Endodermal cell (in vitro differentiated cells): ENCODE measurements at places on chromosomes 3 and 15.
A peak's percentile ranks its signal among the peaks of the same experiment; 100 is the strongest.

DNA sequence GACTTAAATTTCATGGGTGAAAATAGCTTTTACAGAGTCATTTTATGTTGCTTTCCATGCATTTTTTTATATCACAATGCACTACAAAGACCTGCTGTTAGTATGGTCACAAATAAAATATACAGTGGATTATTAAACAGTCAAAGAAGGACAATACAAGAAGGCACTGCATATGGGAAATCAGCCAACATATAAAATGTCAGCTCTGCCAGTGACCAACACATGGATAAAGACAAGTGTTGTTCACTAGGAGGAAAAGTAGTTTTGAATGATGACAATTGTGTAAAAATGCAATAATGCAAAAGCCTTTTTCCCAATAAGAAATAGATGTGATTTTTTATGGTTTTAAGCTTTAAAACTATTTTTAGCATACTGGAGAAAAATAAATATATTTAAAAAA lies 425.3 kb upstream of the CBLB start:
- no peak for DNase-seq

GRCh38 chr15:40266828-40267304 lies 16.0 kb downstream of the ANKRD63 start:
- no peak for DNase-seq

DNA sequence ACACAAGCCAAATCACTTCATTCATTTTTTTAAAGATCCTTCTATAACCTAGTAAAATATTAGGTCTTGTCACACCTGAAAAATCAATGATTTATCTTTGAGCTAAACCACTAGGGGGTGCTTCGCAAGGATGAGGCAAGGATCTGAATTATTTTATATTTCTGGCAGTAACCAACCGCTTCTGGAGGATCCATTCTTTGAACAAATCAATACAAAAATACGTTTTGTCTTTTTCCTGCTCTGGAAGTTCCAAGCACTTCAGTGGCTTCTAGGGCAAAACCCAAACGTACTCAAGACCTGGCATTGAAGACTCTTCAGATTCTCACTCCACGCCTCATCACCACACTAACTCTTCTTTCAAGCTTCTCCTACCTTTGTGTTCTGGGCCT lies 486 bp downstream of the LSG1 start:
- no peak for DNase-seq

DNA sequence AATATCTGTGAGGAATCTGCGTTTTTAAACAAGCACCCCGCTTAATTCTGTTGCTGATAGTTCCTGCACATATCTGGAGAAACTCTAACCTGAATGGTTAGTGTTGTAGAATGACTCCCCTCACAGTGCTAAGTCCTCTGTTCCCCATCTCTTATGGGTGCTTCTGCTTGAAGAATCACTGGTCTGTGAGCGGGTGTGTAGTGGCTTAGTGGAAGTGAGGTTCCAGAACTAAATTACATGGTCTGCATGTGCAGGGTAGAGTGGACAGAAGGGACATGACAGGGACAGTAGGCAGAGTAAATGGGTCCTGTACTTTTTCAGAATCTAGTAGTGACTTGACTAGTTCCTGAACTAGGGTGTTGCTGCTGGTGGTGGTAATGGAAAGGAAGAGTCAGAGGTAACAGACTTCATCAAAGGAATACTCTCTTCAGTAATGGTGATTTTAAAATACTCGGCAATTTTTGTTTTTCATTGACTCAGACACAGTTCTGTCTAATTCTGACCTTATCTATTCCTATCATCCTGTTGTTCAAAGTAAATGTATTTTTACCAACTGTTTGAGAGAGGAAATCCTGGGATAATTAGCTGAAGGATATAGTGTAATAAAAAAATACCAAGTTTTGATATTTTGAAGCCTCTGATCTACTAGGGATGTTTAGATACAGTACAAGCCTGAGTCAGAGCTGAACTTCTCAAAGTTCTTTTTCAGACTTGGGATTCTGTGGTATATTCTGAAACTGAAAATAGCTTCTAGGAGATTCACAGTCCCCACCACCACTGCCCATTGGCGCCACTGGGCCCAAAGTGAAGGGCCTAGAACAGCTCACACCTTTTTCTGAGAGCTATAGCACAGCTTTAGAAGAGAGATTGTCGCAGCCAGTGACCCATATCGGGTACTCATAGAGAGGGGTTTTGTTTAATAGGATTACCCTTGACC lies 55.5 kb downstream of the FNDC3B start:
- DNase-seq: peak; percentile 58

DNA sequence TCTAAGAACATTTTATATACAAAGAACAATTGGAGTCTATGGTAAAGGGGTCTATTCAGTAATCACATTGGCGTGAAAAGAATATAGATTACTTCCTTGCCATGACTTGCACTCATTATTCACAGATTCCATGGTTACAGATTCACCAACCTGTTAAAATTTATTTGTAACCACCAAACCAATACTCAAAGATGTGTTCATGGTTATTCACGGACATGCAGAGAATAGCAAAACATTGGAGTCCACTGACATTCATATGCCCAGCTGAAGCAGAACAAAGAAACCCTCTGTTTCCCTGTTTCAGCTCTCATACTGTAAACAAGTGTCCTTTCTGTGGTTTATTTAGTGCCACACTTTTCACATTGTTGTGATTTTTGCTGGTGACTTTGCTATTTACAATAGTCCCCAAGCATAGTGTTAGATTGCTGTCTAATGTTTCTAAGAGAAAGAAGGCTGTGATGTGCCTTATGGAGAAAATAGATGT lies 185.8 kb upstream of the TTC14 start:
- DNase-seq: no peak

DNA sequence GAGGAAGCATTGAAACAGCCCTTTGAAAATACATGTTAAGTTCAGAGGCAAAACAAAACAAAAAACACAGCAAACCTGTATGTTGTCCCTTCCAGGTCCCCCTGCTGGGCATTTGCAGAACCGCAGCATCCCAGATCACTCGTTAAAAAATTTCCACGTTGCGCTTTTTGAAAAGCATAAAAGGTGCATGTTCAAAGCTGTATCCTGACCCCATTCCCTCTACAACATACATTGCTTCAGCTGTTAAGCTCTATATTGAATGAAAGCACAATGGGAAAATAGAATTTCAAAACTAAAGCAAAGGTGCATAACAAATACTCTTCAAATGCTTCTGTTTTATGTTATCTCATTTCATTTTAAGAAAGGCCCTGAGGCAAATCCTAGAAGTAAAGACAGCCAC lies 328.3 kb downstream of the THSD4 start:
- DNase-seq: peak; percentile 86

- DNase-seq: no peak
Measured at GRCh38 chr3:180048103-180048502, 11.4 kb upstream of the PEX5L start.

DNA sequence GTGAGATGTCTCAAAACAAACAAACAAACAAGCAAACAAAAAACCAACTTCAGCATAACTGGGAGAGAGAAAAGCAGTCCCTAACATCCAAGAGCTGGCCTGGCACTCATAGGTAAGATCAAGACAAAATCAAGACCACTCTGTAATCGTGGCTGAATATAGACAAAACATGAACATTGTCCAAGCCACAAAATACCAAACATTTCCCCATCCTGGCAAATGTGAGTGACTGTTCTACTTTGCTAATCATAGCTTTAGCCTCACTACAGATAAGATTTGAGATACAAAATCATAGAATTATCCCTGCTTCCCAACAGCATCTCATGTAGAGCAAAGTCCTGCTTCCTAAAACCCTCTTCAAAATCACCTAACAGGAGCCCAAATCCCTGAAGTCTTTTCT lies 116.7 kb upstream of the PRTG start:
- no peak for DNase-seq

DNA sequence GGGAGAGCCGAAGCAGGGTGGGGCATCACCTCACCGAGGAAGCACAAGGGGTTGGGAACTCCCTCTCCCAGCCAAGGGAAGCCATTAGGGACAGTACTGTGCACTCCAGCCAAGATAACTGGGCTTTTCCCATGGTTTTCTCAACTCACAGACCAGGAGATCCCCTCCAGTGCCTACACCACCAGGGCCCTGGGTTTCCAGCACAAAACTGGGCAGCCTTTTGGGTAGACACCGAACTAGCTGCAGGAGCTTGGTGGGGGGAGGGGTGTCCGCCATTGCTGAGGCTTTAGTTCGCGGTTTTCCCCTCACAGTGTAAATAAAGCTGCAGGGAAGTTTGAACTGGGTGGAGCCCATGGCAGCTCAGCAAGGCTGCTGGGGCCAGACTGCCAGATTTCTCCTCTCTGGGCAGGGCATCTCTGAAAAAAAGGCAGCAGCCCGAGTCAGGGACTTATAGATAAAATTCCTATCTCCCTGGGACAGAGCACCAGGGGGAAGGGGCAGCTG lies 129.6 kb upstream of the LMCD1 start:
- DNase-seq: no peak

- no peak for DNase-seq
Measured at GRCh38 chr3:151863611-151864010, 9.8 kb upstream of the SUCNR1 start.

- no peak for DNase-seq
Measured at GRCh38 chr15:82870727-82871320, 61.4 kb downstream of the WHAMM start.

DNA sequence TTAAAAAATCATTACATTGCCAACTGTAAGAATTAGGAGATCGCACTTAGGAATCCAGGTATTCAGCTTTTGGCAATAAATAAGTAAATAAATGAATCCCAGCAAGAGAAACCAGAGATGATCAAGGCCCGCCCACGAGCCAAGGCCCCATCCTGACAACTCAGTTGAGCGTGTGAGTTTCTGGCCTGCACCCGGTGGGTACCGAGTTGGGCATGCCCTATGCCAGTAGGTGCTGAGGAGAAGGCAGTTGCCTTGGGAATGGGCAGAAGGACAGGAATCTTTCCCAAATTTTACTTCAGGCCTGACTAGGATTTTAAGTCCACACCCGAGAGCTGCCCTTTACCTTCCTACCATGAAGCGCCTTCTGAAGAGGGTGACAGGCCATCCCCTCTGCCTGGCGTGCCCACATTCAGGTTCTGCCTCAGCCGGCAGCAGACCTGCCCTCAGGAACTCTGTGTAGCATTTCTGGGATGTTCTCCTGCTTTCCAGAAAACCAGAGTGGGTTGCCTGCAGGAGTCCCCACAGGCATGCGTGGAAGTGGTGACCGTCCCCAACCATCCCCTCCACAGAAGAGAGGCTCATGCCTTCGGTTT lies 99.3 kb upstream of the ALDH1A3 start:
- peak; percentile 12 for DNase-seq

DNA sequence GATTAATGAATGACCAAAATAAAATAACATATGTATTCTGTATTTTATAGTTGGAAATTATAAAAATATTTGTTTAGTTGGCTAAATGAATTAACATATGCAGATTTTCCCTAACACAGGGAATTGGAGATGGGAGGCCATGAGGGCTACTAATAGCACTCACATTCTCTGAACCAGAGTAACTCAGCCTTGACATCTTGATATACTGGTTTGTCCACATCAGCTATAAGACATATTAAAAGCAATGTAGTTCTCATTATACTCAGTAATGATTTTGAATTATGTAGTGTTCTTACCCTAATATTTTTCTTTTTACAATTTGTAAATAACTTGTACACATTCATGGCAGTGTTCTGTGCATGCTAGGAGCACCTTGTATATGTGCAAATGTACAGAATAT lies 255.9 kb downstream of the EPHA6 start:
- no peak for DNase-seq

DNA sequence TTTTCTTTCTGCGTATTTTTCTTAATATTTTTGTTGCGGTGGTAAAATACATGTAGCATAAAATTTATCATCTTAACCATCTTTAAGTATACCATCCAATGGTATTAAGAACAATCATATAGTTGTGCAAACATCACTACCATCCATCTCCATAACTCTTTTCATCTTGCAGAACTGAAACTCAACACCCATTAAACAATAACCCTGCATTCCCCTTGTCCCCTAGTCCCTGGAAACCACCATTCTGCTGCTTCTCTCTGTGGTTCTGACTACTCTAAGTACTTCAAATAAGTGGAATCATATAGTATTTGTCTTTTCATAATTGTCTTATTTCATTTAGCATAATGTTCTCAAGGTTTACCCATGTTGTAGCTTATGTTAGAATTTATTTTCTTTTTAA lies 67.3 kb upstream of the EOMES start:
- DNase-seq: no peak

- DNase-seq: peak; percentile 50
Measured at GRCh38 chr3:13002398-13003124, 70.7 kb downstream of the IQSEC1 start.

- DNase-seq: peak; percentile 78
Measured at GRCh38 chr15:90529371-90530249, at the start of gene CRTC3. CRTC3 (plus strand) TSS chr15:90529923; CDS start chr15:90530072, 149 bp downstream.

- DNase-seq: no peak
Measured at GRCh38 chr3:4672725-4673275, 179.7 kb downstream of the ITPR1 start.

- no peak for DNase-seq
Measured at GRCh38 chr3:136021803-136022202, 56.3 kb downstream of the PPP2R3A start.

DNA sequence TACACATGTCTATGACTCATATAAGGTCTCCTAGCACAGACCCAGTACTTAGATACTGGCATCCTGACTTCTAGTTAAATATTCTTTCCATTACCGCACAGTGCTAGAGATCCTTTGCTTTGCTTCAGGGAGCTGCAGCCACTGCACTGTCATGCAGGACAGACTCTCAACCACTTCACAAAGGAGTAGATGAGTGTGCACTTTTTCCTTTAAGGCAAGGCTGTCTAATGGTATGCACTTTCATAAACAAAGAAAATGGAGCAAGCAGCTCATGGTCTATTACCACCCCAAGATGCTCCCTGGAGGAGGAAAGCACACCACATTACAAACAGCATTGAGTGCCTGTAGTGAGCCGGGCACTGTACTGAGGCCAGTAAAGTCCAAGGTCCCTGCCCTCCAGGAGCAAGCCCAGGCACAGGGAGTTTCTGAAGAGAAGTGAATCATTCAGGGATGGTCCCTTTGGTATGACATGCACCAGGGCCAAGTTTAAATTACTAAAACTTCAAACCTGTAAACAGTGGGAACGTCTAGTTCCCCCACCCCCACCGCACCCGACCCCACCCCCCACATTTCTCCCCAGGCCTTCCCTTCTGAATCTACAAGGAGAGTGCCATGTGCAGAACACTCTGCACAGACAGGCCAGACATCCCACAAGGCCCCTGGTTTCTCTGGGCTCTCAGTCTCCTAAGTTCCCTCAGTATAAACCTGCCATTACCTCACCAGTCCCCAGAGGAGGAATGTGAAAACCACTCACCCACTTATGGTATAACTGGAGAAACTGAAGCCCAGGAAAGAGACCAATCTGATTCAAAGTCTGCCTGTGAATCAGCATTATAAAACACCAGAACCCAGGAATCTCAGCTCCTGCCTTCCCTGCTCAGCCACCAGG lies 107.8 kb upstream of the BCL6 start:
- DNase-seq: no peak

GRCh38 chr3:71254281-71255057 lies 329.1 kb downstream of the FOXP1 start:
- no peak for DNase-seq
